ENCODE measurements at places on chromosomes 16 and 17.
A peak's percentile ranks its signal among the peaks of the same experiment; 100 is the strongest.

DNA sequence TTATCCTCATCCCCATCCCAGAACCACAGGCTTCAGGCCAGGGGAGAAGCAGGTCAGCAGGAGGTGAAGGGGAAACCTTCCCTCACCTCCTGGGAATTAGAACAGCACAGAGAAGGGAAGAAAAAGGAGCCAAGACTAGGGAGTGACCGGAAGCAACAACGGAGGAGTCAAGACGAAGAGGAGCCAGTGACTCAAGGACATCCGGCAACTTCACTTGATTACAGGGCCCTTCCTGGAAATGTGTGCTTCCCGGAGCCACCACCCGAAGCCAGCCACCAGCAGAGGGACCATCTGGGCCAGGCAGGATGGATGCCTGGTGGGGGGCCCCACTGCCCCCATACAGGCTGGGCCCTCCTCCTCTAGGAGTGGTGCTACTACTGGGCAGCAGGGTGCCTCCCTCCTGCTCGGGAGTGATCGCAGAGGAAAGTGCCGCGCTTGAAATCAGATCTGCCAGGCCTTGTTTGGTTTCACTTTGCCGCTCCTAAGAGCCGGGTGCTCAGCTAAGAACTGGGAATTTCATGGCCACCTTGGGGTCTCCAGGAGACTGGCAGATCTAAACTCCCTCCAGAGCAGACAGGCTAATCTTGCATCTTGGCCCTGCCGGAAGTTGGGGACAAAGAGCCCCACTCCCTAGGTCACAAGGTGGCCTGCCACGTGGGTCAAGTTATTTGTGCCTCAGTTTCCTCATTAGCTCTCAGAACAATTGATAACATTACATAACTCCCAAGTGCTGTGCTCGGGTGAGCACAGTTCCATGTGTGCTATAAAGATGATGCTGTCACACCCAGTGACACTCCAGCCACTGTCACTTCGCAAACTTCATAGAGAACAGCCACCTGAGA is 6.6 kb downstream of the CDC42EP4 start:
- DNase-seq, result peak; percentile 78

GRCh38 chr17:31404028-31404949 is 12.8 kb downstream of the RAB11FIP4 start:
- no peak for DNase-seq

DNA sequence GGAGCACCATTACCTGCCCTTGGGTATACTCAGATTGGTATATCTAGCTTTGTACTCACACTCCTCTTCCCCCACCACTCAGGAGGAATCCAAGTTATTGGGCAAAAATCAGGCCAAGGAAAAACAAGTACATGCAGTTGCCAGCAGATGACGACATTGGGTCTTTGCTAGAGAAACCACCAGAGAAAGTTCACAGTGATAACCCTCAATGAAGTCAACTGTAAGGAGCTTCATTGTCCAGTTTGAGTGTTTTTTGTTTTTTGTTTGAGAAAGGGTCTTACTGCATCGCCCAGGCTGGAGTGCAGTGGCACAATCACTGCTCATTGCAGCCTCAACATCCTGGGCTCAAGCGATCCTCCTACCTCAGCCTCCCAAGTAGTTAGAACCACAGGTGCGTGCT is 34.6 kb upstream of the TOX3 start:
- no peak for DNase-seq

DNA sequence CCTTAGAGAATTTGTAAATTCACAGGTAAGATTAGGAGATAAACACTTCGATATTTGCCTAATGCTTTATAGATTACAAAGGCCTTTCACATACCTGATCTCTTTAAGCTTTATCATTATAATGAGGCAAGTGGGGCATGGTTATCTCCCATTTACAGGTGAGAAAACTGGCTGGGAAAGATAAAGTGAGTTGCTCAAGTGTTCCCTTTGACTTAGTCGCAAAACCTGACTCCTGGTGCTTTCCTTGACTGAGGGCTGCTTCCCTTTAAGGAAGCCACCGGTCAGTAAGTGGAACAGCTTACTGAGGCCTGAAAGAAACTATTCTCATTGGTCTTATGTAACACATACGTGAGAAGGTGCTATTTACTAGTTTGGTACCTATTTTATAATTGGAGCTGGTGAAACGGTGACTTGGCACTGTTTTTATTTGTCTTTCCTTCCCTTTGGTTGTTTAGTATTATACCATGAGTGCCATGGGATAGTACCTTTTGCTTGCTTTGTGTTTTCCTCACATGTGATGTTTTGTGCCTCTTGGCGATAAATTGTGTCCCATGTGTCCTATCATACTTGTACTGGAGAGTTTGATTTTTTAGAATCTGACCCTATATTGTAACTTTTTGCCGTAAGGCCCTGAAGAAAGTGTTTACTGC is 57.2 kb downstream of the NUP88 start:
- DNase-seq, result no peak

GRCh38 chr17:52751051-52751450 is 592.5 kb upstream of the CA10 start:
- DNase-seq, result no peak

DNA sequence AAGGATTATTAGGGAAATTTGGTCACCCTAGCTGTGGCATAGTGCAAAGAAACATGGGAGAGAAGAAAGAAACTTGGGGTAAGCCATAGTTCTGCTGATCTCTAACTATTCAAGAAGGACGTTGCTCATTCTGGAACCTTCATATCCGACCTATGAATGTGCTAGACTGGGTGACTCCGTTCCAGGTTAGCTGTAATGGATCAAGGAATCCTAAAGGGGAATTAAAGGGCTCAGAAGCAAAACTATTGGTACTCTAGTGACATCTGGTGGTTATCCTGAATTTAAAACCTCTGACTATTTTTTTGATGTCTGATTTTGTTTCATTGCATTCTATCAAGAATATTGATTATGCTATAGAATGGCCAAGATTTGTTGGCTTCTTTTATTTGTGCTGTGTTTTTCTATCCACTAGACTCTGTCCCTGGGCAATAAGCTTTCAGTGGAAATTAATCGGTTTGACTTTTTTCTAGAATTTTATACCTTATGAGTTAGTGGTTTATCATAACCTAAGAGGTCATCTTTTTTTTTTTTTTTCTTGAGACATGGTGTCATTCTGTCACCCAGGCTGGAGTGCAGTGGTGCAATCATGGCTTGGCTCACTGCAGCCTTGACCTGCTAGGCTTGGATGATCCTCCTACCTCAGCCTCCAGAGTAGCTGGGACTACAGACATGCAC is 19.5 kb downstream of the PCTP start:
- DNase-seq, result peak; percentile 27

- DNase-seq, result no peak
Measured at GRCh38 chr17:64091571-64091970, 38.4 kb downstream of the ERN1 start.

DNA sequence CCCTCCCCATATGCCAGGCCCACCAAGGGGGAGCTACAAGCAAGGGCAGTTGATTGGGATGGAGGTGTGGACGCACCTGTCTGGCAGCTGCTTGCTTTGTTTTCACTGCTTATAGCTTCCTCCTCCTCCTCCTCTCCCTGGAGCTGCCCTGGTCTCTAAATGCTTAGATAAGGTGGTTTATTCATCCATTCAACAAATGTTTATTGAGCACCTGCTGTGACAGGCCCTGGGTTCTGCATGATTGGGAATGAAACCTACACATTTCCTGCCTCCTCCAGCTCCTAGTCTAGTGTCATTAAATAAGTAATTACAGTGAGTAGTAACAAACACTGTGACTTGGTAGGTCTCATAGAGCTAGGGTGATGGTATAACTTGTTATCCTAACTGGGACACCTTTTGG is 17.4 kb upstream of the MAP3K14 start:
- no peak for DNase-seq
